ENCODE measurements at places on chromosomes 3 and 15.
A peak's percentile ranks its signal among the peaks of the same experiment; 100 is the strongest.

GRCh38 chr3:77707281-77707680 lies 667.4 kb downstream of the ROBO2 start:
- no peak for DNase-seq

DNA sequence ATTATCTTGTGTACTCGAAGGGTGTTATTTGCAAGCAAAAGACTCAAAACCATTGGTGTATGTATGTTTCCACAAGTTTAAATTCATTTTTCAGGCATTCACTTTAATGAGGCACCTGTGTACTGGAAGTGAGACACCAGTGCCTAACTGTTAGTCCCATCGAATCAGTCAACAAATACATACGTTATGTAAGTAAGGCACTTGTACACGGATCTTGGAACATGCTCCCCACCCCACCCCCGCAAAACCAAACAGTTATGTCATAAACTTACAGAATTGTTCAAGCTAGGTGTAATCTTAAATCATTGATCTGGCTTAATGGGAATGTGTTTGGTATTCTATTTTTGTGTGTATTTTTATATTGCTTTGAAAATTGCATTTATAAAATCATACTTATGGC lies 17.1 kb downstream of the LRRC28 start:
- DNase-seq, result no peak

DNA sequence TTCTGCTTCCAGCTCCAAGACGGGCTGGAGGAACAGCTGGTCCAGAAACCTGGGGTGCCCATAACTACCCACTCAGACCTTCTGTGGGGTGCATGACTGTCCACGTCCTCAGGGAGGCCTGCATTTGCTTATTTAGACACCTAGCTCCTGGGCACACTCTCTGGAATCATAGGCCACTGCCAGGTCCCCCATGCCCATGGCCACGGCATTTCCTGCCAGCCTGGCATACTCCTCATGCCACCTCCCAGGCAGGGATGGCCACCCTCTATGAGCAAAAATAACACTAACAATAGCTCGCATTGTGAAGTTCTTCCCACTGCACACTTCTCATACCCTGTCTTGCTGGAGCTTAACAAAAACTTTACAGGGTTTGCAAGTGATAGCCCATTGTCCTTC lies 166.9 kb upstream of the TPM1 start:
- DNase-seq, result no peak

DNA sequence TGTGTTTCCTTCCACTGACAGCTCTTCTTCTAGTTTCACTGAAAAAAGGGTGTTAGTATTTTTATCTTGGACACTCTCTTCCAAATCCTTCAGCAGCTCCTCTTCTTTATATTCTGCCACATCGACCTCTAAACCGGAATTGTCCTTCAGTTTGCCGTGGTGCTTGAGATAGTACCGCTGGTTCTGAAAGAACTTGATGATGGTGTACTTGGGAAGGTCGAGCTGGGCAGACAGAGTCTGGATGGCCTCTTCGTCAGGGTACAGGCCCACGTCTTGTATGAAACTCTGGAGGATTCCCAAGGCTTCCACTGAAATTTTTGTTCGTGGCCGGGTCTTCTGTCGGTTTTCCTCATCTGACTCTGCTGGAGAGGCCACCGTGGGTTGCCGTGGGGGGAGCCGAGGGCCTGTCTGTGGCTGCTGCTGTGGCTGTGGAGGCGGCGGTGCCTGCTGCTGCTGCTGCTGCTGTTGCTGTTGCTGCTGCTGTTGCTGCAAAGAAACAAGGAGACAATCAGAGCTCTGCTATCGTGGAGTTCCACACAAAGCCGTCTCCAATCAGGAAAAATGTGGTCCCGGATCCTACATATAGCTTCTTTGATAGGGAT lies 75.8 kb downstream of the SATB1 start:
- no peak for DNase-seq

- no peak for DNase-seq
These were observed 23.4 kb downstream of the P2RY1 start for GRCh38 chr3:152858170-152858800.

- DNase-seq, result no peak
These were observed 60.9 kb downstream of the MGLL start for GRCh38 chr3:127761441-127761801.

DNA sequence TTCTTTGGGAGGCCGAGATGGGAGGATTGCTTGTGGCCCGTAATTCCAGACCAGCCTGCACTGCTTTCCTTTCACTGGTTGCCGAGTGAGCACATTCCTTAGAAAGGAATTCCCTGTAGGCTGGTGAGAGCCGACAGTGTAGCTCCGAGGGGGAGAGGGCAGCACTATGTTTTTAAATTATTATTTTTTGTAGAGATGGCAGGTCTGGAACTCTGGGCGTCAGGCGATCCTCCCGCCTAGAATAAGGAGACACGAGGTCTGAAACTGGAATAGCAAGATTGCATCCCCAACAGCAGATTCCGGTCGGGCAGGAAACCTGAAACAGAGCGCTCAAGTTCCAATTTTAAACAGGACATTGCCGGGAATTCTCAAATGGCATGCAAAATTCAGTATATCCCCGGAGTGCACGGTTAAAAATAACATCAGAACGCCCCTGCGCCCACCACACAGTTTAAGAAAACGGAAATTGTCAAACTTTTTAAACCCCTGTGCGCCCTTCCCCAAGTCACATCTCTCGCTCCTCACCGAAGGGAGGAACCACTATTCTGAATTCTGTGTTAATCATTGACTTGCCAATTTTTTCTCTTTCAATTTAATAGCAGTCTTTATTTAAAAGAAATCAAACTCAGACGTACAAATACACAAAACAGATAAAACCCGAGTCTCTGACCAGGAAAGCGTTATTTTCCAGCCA lies 643 bp upstream of the RNU5B-1 start:
- DNase-seq, result peak; percentile 31

- DNase-seq, result no peak
These were observed 167.6 kb downstream of the ECT2 start for GRCh38 chr3:172918165-172918564.

DNA sequence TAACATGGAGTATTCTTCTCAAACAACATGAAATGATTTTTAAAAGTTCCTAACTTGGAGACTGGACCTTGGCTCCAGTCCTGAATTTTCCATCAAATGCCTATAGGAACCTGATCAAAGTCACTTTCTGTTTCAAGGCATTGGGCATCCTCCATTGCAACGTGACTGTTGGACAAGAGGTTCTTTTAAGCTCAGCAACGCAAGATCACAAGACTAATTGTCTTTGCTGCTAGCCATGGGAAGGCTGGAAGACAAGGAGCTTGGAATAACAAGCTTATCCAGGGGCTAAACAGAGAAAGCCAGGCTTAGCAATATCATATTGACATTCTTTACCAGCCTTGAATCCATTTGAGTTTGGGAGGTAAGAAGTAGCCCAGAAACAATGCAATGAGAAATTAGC lies 48.3 kb downstream of the SST start:
- no peak for DNase-seq

GRCh38 chr3:64852738-64853137 lies 164.9 kb upstream of the ADAMTS9 start:
- DNase-seq, result no peak

DNA sequence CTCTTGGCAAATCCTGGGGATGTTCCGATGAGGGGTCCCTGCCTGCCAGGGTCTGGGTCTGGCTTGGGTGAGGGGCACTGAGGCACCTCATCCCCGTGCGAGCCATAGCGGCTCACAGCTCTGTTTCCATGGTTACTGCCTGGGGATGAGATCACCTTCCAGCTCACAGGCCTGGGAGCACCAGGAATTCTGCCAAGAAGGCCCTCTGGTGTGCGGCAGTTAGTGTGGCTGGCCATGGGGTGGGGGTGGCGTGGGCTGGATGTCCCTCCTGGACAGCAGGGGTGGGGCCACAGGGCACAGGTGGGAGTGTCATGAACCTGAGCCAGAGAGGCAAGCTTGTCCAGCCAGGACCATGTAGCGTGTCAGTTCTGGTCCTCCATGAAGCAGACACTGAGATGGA lies 22.1 kb upstream of the PRR23E start:
- no peak for DNase-seq

DNA sequence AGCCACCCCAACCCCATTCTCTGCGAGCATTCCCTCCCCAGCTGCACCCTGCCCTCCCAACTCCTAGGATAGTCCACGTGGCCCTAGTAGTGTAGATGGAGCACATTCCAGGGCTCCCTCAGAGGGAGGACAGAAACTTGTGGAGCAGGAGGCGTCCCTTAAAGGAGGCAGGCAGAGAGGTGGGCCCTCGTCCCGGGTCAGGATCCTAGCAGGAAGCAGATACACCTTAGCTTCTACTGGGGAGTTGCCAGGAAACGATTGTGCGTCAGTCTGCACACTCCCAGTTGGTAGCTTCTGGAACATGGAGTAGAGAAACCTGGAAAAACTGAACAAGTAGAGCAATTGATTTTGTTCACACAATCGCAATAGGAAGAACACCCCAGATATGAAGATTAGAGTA lies 43.9 kb upstream of the KLHL25 start:
- DNase-seq, result no peak

DNA sequence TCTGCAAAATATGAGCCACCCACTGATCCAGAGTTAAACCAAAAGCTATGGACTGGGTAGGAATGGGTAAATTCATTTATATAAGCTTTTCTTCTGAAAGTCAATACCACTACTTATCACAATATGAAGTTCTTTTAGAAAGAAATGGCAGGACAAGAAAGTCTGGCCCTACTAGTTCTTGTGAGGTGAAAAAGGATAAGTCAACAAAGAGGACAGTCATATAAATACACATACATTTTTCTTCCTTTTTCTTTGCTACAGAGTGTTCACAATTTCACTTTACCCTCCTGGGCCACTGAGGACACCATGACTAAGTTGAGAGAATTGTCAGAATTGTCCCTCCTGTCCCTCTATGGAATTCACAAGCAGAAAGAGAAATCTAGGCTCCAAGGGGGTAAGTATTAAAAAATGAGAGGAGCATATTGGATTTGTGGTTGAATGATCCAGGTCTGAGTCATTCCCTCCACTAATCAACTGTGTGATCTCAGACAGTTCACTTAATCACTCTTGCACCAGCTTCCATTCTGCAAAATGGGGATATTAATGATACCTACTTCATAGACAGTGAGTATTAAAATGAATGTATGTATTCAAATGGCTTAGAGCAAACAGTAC lies 27.6 kb downstream of the ACP3 start:
- DNase-seq, result no peak

GRCh38 chr15:68028888-68029207 lies 25.3 kb upstream of the PIAS1 start:
- DNase-seq, result no peak

DNA sequence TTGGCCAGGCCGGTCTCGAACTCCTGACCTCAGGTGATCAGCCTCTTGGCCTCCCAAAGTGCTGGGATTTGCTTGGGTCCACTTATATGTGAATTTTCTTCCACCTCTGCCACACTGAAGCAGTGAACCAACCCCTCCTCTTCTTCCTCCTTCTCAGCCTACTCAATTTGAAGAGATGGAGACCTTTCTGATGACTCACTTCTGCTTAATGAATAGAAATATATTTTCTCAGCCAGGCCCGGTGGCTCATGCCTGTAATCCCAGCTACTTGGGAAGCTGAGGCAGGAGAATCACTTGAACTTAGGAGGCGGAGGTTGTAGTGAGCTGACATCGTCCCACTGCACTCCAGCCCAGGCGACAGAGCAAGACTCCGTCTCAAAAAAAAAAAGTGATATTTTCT lies 46.8 kb upstream of the GATM start:
- no peak for DNase-seq

DNA sequence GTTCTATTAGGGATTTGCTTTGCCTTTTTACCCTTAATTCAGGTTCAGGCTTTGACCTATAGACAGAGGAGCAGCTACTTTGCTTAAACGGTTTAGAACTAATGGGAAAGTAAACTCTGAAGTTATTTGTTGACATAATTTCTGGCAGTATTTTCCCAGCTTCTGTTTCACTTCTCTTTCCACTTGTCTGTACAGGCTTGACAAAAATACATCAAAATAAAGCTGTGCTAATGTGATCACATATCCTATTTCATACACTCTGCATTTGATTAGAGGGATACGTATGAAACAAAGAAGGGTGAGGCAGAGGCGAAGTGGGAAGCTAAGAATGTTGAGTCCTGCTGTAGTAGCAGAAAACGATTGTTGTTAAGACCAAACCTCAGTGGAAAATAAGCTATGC lies 389.1 kb upstream of the RARB start:
- no peak for DNase-seq

- DNase-seq, result peak; percentile 21
These were observed 10.9 kb upstream of the RFT1 start for GRCh38 chr3:53140847-53141845.

DNA sequence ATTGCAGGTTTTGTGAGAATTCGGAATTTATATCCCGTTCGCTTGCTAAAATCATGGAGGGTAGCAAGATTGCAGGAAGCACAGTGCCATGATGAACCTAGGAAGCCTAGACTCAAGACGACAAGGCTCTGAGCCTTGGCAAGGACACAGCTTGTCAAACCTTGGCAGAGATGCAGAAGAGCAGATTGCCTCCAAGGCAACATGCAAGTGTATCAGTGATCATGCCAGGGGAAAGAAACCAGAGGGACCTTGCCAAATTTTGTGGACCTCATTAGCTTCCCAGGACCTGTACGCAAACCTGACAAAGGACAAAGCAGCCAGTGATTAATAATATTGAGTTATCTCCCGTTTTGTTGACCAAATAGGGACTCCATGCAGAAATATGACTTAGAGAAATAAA lies 159.7 kb downstream of the GOLIM4 start:
- DNase-seq, result no peak

GRCh38 chr3:184489268-184489841 lies 72.2 kb upstream of the EPHB3 start:
- no peak for DNase-seq

GRCh38 chr15:65796610-65797078 lies 4.6 kb upstream of the DENND4A start:
- no peak for DNase-seq

- DNase-seq, result no peak
These were observed 34.2 kb upstream of the GALNT15 start for GRCh38 chr3:16140116-16140893.

DNA sequence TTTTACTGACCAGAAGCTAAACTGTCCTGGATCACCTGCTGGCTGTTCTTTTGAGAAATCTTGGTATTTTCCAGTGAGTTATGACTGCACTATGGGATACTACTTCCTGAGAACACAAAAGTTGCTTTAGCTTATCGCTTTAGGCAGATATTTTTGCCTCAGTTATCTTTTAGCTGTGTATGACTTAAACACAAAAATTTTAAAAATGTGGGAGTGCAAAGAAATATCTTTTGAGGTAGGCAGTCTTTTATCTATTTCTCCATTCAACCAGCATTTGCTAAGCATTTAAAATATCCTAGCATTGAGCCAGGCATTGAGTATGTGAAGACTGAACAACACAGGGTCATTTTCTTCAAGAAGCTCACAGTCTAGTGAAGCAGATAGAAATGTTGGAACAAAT lies 981.9 kb downstream of the FHIT start:
- no peak for DNase-seq

DNA sequence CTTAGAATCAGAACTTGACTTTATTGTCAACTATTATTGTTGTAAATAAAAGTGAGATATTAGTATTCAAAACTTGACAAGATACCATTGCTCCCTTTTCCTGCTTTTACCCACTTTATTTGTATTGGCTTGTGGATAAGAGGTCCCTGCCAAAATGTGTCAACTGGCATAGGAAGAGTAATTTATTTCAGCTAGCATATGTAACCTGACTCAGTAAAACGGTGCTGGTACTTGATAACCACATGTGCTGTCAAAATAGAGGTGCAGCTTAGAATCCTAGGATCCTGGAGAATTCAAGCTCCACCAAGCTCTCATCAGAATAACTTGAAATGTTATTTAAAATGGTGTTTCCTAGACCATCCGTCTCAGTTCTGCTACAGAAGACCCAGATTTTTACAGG lies 90.2 kb upstream of the TGFBR2 start:
- DNase-seq, result no peak

GRCh38 chr3:138429665-138430064 lies 4.8 kb upstream of the ESYT3 start:
- no peak for DNase-seq

GRCh38 chr15:69725957-69726356 lies 273.3 kb downstream of the RPLP1 start:
- no peak for DNase-seq
